ENCODE measurements at places on chromosomes 11 and 22.
A peak's percentile ranks its signal among the peaks of the same experiment; 100 is the strongest.

- H3K27ac ChIP-seq, result no peak overlapping the region
- H3K4me1 ChIP-seq, result peaks cover 79% of the 10 kb centered on the region
- H3K4me3 ChIP-seq, result no peak overlapping the region
- DNase-seq, result no peak
These were observed 12.8 kb downstream of the BMAL1 start for GRCh38 chr11:13290221-13290980.

DNA sequence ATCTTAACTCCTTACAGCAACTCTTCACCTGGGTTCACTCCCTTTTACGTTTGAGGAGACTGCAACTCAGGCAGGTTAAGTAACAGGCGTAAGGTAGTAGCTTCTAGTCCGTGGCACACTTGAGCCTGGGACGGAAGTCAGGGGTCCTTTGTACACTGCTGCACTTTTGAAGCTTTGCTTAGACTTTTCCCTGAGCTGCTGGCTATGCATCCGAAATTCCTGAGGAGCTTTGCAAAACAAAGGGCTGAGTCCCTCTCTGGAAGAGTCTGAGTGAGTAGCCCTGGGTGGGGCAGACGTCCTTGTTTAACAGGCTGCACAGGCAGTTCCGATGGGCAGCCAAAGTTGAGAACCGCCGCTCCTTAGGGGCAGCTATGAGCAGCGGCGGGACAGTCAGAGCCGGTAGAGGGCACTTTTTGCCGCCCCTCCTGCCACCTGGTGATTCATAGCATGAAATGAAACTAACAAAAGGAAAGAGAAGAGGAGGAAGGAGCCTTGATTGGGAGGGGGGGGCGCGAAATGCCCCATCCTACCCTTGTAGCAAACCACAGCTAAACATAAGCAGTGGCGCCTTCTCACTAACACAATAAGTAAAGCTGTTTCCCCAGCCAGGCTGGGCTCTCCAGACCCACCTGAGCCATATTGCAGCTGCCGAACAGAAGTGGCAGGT is 1.4 kb downstream of the TMEM109 start:
- H3K27me3 ChIP-seq, result no peaks in the 10 kb centered on the region
- peak overlapping the region; percentile 79 for H3K27ac ChIP-seq
- peaks cover 20% of the 10 kb centered on the region for H3K36me3 ChIP-seq
- peak overlapping the region; percentile 94 for H3K4me3 ChIP-seq

DNA sequence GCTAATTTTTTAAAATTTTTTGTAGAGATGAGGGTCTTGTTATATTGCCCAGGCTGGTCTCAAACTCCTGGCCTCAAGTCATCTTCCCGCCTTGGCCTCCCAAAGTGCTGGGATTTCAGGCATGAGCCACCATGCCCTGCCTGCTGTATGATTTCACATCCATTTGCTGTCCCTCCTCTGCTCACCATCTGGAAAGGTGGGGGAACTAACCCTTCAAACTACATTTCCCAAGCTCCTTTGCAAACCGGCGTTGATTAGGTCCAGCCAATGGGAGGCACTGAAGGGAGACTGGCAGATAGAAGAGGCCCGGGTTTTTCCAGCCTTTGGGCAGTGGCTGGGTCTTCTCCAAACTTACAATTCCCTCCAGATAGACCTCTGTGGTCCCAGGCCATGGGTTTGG is 19.3 kb downstream of the RFPL1 start:
- no peaks in the 10 kb centered on the region for H3K27me3 ChIP-seq
- no peak overlapping the region for H3K4me3 ChIP-seq
- no peaks in the 10 kb centered on the region for H3K4me1 ChIP-seq
- no peak overlapping the region for H3K27ac ChIP-seq
- DNase-seq, result peak; percentile 12
- no peaks in the 10 kb centered on the region for H3K36me3 ChIP-seq

- H3K27ac ChIP-seq, result no peak overlapping the region
- H3K4me3 ChIP-seq, result no peak overlapping the region
- no peak for DNase-seq
- no peaks in the 10 kb centered on the region for H3K27me3 ChIP-seq
- H3K4me1 ChIP-seq, result no peaks in the 10 kb centered on the region
- no peaks in the 10 kb centered on the region for H3K36me3 ChIP-seq
These were observed 107.1 kb upstream of the CLPB start for GRCh38 chr11:72541257-72541974.

DNA sequence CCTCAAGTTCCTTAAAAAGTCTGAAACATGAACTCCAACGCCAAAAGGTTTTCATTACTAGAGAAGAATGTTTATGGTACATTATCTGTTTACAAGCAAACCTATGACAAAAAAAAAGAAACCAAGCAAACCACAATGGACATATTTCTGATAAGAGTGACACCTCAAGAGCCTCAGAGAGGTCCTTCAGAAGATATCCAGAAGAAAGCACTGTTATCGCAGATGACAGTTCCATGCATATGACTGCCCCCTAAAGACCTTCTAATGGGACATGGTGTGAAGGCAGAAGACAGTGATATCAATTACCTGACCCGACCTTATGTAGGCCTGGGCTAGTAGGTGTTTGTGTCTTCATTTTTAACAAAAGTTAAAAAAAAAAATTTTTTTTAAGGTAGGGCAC is 3.1 kb downstream of the HDHD5 start:
- H3K4me1 ChIP-seq, result peaks cover 50% of the 10 kb centered on the region
- peak overlapping the region; percentile 49 for H3K4me3 ChIP-seq
- H3K36me3 ChIP-seq, result peaks cover 10% of the 10 kb centered on the region
- DNase-seq, result no peak
- H3K27me3 ChIP-seq, result no peaks in the 10 kb centered on the region
- no peak overlapping the region for H3K27ac ChIP-seq

- H3K27me3 ChIP-seq, result peaks cover 42% of the 10 kb centered on the region
- H3K27ac ChIP-seq, result no peak overlapping the region
- peaks cover 13% of the 10 kb centered on the region for H3K4me1 ChIP-seq
- no peak for DNase-seq
- H3K4me3 ChIP-seq, result no peak overlapping the region
These were observed 1.2 kb downstream of the KLHL35 start for GRCh38 chr11:75431533-75432525.

- no peak overlapping the region for H3K27ac ChIP-seq
- peaks cover 44% of the 10 kb centered on the region for H3K4me1 ChIP-seq
- H3K36me3 ChIP-seq, result no peaks in the 10 kb centered on the region
- H3K4me3 ChIP-seq, result no peak overlapping the region
- H3K27me3 ChIP-seq, result no peaks in the 10 kb centered on the region
- no peak for DNase-seq
These were observed 26.0 kb downstream of the IL10RA start for GRCh38 chr11:118012083-118012669.

DNA sequence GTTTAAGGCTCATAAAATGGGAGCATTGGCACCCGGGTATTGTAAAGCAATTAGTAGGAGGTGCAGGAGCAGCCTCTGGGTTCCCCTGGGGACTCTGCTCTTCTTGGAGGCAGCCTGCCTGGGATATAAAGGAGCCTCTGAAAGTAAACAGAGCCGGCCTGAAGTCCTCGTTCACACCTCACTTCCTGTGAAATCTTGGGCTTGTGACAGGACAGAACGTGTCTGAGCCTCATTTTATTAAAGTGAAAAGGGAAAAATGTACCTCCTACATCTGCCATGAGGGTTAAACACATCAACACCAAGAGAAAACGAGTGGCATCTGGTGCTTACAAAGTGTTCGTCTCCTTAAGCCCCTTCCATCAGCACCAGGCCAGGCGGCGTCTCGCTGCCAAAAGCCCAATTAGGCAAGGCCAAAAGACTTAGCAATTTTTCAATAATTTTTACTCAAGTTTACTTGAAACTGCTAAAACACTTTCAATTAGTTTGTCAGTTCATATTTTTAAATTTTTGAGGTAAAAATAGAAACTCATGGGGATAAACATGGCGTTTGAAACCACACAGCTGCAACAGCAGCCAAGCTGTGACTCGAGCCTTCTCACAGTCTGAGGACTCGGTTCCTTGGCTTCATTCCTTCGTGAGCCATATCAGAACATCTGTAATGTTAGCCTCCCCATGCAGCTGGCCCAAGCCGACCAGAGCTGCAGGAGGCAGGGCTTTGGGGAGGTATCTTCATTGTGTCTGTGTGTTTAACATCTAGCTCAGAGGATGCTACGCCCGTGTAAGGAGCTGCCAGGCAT is 33.6 kb downstream of the MAP6 start:
- no peak overlapping the region for H3K27ac ChIP-seq
- H3K4me1 ChIP-seq, result no peaks in the 10 kb centered on the region
- H3K27me3 ChIP-seq, result peaks cover 36% of the 10 kb centered on the region
- no peak for DNase-seq
- no peak overlapping the region for H3K4me3 ChIP-seq
- no peaks in the 10 kb centered on the region for H3K36me3 ChIP-seq

- H3K27me3 ChIP-seq, result peaks cover 10% of the 10 kb centered on the region
- H3K27ac ChIP-seq, result no peak overlapping the region
- H3K36me3 ChIP-seq, result no peaks in the 10 kb centered on the region
- DNase-seq, result no peak
- H3K4me1 ChIP-seq, result no peaks in the 10 kb centered on the region
- H3K4me3 ChIP-seq, result no peak overlapping the region
These were observed 5.4 kb upstream of the CSDC2 start for GRCh38 chr22:41555325-41555982.

- H3K27me3 ChIP-seq, result peaks cover 84% of the 10 kb centered on the region
- no peak overlapping the region for H3K27ac ChIP-seq
- no peak overlapping the region for H3K4me3 ChIP-seq
- peaks cover 49% of the 10 kb centered on the region for H3K4me1 ChIP-seq
- H3K36me3 ChIP-seq, result peaks cover 6% of the 10 kb centered on the region
These were observed 4.0 kb downstream of the PAX6 start for GRCh38 chr11:31806928-31807798.

GRCh38 chr11:111361052-111361801 is 17.8 kb downstream of the POU2AF1 start:
- H3K27ac ChIP-seq, result no peak overlapping the region
- DNase-seq, result no peak
- no peak overlapping the region for H3K4me3 ChIP-seq
- no peaks in the 10 kb centered on the region for H3K36me3 ChIP-seq
- no peaks in the 10 kb centered on the region for H3K27me3 ChIP-seq

Measured in activated naive CD4-positive, alpha-beta T cell treated with anti-CD3 and anti-CD28 coated beads for 36 hours (primary cell).